ENCODE measurements at places on chromosomes 11 and 22. TPM values are rescaled to one million over a fixed set of nuclear protein-coding genes. Genes with fewer than 3 reads are reported as not detected.

Gene C22orf31
- not detected for total RNA-seq

DNA sequence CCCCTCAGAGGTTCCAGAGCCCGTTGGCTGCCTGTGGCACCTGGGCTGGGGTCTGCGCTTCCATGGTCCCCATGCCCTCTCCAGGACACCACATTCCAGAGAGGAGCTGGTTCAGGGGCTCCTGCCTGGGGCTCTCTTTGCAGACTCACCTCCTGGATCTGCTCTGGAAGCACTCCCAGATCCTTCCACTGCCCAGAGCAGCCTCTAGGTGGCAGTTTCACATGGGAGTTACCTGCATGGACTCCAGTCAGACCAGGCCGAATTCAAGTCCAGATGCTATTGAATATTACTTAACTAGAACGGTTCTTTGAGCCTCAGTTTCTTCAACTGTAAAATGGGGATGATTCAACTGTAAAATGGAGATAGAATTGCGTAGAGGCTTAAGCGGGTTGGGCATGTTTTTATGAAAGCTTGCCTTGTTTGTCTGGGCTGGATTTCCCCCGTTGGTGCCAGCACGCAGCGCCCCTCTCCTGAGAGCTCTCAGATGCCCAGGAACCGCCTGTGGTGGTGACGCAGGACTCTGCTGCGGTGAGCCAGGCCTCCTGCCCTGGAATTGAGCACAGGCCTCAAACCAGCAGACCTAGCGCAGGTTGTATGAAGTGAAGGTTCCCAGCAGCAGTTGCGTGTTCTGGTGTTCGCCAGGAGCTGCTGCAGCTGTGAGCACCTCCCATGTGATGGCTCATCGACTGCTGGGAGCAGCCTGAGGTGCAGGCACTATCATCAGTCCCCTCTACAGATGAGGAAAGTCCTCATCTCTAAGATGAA, 44.2 kb downstream of the LMO1 start:
- H3K36me3 ChIP-seq = no peaks in the 10 kb centered on the region
- peaks cover 11% of the 10 kb centered on the region for H3K27me3 ChIP-seq
- H3K4me3 ChIP-seq = no peak overlapping the region
- no peaks in the 10 kb centered on the region for H3K4me1 ChIP-seq
- peak; percentile 96 for DNase-seq

Gene TRPC6
- total RNA-seq = under 0.01 TPM

Gene KRTAP5-7
- total RNA-seq = 0.59 TPM

DNA sequence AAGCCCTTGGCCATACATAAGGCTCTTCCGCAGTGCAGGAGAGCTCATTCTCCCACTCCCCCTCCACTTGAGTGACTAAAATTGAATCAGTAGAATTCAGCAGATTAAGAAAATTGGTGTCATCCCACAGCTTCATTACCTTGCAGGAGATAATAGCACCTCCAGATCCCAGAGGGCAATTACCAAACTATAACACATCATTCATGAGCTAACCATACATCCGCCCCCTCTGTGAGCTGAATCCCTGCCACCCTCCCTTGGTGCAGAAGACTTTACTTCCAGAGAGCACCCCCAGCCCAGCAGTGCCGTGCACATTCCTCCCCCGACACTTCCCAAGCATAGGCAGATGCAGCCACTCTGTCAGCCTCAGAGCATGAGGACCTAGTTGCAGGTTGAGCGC, 496.5 kb upstream of the B3GAT1 start:
- H3K27ac ChIP-seq = no peak overlapping the region
- no peaks in the 10 kb centered on the region for H3K27me3 ChIP-seq
- no peak overlapping the region for H3K4me3 ChIP-seq
- no peaks in the 10 kb centered on the region for H3K4me1 ChIP-seq
- no peaks in the 10 kb centered on the region for H3K36me3 ChIP-seq
